Activated gamma-delta T cell treated with Interleukin-2 at 50 U/mL for 16 hours (primary cell): ENCODE measurements at places on chromosomes 1 and 21.

- DNase-seq, result peak; percentile 42
Measured at GRCh38 chr1:54081306-54082270, 28.2 kb downstream of the TCEANC2 start.

- DNase-seq, result no peak
Measured at GRCh38 chr1:47841356-47841755, 155.8 kb downstream of the TRABD2B start.

GRCh38 chr1:4681026-4681425 lies 26.6 kb downstream of the AJAP1 start:
- DNase-seq, result no peak

DNA sequence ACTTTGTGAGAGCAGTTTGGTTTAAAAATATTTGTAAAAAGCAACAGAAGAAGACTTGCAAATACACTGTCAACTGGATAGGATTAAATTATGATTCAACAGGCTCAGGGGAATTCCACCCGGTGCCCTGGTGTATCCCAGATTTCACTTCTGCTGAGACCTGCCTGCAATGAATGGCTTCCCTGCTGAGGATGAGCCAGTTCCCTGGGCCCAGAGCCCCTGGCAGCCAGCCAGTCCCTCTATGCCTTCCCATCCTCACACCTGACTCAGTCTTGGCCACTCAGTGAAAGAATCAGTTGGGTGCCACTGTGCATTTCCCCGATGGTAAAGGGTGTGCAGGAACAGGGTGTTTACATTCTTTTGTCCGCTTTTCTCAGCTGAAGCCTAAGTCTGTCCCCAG lies 64.4 kb downstream of the KCTD3 start:
- DNase-seq, result no peak

DNA sequence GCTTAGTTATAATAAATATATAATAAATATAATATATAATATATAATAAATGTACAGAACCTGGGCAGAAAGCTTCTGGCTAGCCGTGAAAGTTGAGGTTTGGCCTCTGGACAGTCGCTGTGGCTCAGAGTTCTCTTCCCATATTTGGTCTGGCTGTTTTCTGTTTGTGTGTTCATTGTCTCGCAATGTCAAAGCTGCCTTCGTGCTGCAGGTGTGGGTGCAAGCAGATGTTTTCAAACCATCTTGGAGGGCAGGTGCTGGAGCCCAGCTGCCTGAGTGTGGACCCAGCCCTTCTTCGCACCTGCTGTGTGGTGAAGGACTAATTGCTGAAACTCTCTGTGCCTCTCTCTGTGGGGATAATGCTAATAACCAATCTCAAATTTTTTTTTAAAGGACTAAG lies 3.6 kb upstream of the CSTB start:
- DNase-seq, result no peak

DNA sequence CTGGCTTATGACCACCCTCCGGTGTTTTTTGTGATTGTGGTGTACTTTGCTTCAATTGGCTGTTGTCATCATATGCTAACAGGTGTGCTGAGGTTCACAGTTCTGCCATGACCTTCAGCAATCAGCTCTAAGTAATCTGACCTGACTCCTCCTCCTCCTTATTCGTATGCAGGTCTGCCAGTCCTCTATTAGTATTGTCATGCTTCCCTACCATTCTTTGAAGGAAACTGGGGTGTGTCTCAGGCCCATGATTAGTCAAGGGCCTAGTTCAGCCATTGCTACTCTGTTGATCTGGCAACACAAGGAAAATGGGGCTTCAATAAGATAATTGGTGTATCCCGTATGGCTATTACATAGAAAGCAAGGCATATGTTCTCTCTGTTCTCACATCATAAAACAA lies 332.3 kb upstream of the DPYD start:
- no peak for DNase-seq

DNA sequence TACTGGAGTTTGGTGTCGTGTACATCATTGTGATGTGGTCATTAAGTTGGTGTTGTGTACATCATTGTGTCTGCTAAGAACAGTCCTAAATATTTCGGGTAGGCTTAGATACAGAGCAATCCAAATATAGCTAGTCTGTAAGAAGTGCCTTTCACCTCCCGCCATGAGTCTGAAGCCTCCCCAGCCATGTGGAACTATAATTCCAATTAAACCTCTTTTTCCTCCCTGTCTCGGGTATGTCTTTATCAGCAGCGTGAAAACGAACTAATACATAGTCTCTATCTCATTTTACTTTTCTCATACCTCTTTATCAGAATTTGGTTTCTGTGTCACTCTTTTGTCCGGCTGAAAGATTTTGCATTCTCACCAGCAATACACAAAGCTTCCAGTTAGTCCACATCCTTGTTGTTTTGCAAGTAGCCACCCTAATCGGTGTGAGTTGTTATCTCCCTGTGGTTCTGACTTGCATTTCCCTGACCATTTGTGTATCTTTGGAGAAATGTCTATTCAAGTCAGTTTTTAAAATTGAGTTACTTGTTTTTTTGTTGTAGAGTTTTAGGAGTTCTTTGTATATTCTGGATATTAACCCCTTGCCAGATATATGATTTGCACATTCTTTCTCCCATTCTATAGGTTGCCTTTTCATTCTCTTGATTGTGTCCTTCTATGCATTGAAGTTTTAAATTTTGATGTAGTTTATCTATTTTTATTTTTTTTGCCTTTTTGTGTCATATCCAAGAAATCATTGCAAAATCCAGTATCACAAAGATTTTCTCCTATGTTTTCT lies 56.5 kb downstream of the FNBP1L start:
- DNase-seq, result no peak
